Cardiac muscle cell (in vitro differentiated cells and primary cell): ENCODE measurements at places on chromosomes 3 and 15.

- no peak for DNase-seq
These were observed 111.5 kb upstream of the LPP start for GRCh38 chr3:188042466-188042865.

DNA sequence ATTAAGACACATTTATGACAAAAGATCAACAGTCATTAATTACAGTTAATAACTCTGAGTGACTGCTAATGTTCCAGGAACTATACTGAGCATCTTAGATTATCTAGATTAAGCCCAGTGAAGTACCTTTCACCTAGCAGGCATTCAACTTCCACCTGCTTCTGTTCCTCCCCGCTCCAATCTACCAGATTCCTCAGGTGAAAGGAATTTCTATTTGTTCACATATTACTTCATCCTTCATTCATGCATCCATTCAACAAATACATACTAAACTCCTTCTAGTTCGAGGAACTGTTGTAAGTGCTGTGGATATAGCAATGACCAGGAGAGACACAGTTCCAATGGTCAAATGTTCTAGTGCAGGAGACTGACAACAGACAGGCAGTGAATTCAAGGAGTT, 139.3 kb downstream of the FILIP1L start:
- no peak for DNase-seq

GRCh38 chr3:55875113-55875512, 388.0 kb upstream of the WNT5A start:
- no peak for DNase-seq

- no peak for DNase-seq
These were observed 60.2 kb downstream of the CORO2B start for GRCh38 chr15:68638953-68639515.

- DNase-seq, result no peak
These were observed 1.6 kb downstream of the GAP43 start for GRCh38 chr3:115624901-115625300.

- no peak for DNase-seq
These were observed 127.0 kb downstream of the TFDP2 start for GRCh38 chr3:142022381-142022780.

- DNase-seq, result no peak
These were observed 49.9 kb downstream of the SLC25A26 start for GRCh38 chr3:66270701-66271100.

DNA sequence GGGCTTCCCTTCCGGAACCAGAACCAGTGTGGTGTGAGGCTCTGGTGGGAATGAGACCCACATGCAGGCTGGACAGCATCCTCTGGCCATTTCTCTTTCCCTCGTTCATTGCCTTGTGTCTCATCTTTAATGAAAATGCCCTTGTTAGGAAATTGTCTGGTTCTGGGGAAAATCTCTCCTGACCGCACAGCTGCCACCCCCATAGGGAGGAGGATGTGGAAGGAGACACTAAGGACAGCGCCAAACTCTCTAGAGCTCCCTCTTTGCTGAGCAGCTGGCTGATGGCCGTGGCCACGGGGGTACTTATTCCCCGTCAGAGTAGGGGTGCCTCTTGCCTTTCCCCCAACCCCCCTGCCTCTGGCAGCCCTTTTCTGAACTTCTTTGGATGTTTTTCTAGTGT, 297.6 kb upstream of the C2CD4B start:
- DNase-seq, result no peak

DNA sequence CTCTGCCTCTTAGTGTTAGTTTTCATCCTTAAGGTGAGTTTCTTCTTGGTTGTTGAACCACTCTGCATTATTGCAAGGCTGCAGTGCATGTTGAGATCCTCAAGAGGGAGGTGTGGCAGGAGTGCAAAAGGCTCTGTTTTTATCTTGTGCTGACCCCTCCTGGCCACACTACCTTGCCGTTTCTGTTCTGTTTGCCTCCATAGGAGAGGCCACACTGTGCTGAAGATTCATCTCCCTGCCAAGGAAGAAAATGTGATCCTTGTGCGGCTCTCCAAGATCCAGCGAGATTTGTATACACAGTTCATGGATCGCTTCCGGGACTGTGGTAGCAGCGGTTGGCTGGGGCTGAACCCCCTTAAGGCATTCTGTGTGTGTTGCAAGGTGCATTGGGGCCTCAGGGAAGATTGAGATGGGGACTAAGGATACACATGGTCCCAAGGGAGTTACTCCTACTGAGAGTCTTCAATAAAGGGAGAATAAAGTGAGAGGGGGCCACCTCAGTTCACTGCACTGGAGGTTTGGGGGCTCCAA, 33.0 kb upstream of the TEX264 start:
- peak; percentile 71 for DNase-seq

- DNase-seq, result peak; percentile 63
These were observed 51.2 kb upstream of the SAMMSON start for GRCh38 chr3:69948246-69948862.

DNA sequence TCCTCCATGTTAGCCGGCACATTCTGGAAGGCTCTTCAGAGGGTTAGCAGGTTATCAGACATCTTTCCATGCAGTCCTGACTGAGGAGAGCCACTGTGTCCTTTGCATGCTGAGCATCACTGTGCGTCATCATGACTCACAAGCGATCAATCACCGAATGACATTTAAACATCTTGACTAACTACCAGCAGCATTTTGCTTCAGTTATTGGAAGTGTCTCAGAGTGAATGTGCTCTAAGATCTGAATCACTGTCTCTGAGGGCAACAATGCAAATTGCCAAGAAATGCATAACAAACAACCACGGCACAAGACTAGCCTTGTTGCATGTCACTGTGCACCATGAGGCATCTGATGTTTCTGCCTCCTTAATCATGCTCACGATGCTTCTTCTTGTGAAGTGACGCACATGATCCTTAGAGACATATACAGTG, 18.3 kb upstream of the ATP8B4 start:
- no peak for DNase-seq

- no peak for DNase-seq
These were observed 48.2 kb upstream of the ALDH1A3 start for GRCh38 chr15:100831467-100831866.

- DNase-seq, result no peak
These were observed 817.8 kb upstream of the NECTIN3 start for GRCh38 chr3:110253794-110254193.

GRCh38 chr3:37218206-37218605, 43.8 kb upstream of the LRRFIP2 start:
- DNase-seq, result no peak

DNA sequence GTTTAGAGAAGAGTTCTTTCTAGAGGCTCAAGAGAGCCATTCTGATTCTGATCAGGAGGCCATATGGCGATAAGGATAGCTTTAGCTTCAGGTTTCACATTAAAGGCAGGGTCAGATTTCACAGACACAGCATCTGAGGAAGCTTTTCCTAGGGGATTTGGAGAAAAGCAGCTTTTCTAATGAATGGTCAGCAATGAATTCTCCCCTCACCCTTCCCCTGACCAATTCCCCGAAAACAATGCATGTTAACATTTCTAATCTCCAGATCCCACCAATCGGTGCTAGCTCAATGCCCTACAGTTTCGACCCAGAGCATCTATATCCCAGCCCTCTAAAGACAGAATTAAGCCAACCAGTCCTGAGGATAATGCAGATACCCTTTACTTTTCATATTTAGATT, 9.8 kb downstream of the AGBL1 start:
- DNase-seq, result no peak

- DNase-seq, result no peak
These were observed 1060.2 kb downstream of the NSUN3 start for GRCh38 chr3:95123104-95123503.

DNA sequence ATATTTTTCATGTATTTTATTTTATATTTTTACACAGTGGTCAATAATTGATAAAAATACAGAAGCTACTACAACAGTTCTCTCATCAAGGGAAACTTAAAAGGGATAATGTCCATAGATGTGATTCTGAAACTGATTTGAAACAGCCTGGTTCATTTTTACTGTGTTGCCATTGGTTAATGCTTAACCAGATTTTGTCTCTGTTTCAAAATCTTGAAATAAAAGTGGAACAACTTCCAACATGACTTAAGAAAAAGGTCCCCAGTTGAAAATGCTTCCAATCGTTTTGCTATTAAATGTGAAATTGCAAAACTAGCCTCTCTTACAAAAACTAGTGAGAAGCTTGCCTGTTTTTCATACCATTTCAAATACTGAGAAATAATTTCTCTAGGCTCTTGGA, 240.7 kb downstream of the LPP start:
- DNase-seq, result no peak

GRCh38 chr3:186361762-186362536, at the start of gene DGKG:
TSS of gene DGKG (minus strand) at chr3:186362234. CDS start at chr3:186320459, 41,775 bp downstream.
- peak; percentile 50 for DNase-seq

DNA sequence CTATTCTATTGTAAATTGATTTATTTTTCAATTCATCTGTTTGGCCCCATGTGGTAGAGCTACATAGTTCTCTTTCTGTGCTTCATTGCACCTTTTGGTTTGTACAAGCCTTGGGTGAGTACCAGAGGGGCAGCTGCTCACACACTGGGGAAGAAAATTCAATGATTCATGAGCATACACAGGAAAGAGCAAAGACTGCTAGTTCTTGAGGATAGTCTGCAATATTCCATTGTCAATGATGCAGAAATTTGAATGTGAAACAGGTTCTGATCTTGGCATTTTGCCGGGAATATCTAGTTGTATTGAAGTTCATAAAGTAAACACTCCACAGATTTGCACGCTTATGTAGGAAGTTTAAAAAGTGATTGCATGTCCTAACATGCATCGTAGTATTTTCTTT, 304.6 kb downstream of the NAALADL2 start:
- DNase-seq, result no peak

- no peak for DNase-seq
These were observed 228.7 kb upstream of the ST8SIA2 start for GRCh38 chr15:92165001-92165346.

DNA sequence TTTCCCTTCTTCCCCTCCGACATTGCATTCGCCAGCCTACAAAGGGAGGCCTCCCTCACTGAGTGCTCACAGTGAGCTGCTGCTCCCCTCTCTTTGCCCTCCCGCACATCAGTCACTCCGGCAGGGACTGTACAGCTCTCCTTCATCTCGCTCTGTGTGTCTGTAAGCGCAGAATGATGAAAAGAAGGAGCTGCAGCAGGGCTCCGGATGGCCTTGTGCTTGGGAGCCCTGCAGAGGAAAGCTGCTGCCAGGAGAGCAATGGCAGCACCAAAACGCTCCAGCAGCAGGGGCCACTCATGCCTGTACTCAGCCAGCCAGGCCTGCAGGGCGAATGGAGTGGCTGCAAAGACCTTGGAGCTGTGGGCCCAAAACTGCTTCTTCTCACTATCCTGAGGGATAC, 107.0 kb upstream of the NSMCE3 start:
- DNase-seq, result no peak

DNA sequence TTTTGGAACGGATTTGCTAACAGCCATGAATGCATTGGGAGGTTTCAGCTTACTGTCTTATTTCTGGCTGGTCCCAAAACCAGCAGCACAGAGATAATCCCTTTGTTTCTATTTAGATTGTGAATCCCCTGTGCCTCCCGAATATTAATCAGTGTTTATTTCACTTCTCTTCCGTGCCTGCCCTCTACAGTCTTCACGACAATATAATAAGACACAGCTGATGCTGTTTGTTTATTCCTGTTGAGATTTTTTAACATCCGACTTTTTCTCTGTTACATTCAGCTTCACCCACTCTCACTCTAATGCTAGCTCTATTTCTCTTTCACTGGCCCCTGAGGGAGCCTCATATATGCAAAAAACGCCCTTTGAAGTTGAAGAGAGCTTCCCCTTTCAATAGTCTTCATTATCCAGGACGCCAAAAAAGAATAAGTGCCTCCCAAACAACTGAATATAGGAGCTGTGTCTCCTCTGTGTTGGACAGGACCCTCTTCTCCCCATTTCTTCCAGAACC, 995.3 kb downstream of the ROBO2 start:
- no peak for DNase-seq

DNA sequence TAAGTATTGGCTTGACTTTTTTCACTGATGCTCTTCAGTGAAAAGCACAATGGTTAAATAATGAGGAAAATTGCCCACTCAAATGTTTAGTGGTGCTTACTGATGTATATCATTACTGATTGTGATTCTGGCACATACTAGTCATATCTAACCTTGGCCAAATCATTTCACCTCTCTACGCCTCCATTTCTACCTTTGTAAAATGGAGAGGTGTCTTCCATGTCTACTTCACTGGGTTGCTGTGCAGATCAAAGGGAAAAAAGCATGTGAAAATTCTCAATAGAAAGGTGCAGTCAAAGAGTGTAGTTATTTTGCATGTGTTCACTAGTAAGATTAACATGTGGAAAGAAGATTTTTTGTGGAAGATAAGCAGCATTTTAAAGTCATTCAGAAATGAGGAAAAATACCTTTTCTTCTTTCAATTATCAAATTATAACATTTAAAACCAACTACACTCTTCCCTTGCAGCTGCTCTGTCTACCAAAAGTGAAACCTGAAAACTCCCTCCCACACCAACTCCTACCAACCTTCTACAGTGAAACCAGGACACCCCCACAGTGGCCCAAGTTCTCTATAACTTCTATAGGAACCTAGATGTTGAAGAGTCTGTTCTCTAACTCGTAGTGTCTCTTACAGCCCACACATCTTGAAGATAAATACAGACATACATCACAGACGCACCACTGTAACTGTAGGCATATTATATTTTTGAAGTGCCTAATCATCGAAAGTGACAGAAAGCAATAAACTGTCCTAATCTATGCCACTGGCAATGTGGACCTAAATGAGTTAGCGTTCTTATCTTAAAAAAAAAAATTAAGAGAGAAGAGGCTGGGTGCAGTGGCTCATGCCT, 1.4 kb downstream of the CD200R1 start:
- no peak for DNase-seq

GRCh38 chr15:39534996-39535395, 45.9 kb upstream of the THBS1 start:
- no peak for DNase-seq

GRCh38 chr15:56919609-56920366, 1.3 kb downstream of the TCF12 start:
- DNase-seq, result peak; percentile 41

DNA sequence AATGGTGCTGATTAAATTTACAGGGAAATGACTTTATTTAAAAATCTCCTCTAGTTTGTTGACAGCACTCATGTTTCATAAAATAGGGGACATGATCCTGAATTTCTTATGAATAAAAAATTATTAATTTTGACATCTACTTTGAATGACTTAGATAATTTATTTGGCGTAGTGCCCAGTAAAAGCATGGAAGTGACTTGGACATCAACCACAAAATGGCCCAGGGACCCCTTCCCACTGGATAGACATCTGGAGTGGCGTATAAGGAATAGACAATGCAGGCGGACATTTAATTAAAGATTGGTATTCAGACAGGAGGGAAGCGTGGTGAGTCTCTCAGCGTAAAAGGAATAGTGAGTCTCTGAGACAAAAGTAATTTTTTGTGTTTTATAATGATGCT, 79.8 kb downstream of the ADAMTSL3 start:
- DNase-seq, result no peak
